ENCODE measurements at places on chromosomes 13 and 19.

DNA sequence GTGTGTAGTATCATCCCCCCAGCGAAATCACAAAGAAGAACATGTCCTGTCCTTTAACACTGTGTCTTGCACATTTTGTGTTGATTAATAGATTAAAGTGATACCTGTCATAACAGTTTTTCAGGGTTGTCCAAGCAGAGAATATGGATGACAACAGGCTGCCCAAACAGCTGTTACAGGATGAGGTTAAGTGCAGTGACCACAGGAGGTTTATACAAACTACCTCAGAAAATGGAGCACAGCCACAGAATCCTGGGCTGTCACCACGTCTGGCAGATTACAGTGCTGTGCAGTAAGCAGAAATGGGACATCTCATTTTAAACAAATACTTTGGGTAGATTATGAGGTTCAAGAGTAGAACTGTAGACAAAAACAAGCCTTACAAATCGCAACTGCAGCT, 575.6 kb downstream of the DCT start:
- no peak for DNase-seq

GRCh38 chr13:60850526-60850925, 453.5 kb downstream of the TDRD3 start:
- DNase-seq = no peak

- DNase-seq = no peak
These were observed 133.6 kb upstream of the MYO16 start for GRCh38 chr13:108495646-108496361.

DNA sequence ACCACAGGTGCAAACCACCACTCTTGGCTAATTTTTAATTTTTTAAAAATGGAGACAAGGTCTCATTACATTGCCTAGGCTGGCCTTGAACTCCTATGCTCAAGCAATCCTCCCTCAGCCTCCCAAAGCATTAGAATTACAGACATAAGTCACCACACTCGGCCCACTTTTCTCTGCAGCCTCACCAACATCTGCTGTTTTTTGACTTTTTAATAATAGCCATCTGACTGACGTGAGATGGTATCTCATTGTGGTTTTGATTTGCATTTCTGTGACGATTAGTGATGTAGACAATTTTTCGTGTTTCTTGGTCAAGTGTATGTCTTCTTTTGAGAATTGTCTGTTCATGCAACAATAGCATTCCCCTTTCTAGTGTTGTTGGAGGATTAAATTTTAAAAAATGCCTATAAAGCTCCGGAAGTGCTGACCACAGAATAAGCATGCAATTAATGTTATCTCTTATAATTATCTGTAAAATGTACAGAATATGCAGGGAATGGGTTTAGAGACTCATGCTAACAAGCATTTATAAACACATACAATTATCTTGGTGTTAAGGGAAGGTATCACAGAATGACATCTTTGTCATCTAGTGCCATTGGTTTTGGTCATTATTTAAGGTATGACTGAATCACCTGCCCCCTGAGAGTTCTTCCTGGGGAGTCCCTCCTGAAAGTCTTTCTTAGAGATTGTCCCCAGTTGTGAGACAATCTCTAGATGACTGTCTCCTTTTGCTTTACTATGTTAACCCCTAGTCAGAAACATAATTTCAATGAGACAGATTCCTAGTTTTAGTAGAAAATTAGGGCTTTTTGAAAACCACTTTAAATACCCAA, 118.5 kb upstream of the SERTM1 start:
- no peak for DNase-seq

DNA sequence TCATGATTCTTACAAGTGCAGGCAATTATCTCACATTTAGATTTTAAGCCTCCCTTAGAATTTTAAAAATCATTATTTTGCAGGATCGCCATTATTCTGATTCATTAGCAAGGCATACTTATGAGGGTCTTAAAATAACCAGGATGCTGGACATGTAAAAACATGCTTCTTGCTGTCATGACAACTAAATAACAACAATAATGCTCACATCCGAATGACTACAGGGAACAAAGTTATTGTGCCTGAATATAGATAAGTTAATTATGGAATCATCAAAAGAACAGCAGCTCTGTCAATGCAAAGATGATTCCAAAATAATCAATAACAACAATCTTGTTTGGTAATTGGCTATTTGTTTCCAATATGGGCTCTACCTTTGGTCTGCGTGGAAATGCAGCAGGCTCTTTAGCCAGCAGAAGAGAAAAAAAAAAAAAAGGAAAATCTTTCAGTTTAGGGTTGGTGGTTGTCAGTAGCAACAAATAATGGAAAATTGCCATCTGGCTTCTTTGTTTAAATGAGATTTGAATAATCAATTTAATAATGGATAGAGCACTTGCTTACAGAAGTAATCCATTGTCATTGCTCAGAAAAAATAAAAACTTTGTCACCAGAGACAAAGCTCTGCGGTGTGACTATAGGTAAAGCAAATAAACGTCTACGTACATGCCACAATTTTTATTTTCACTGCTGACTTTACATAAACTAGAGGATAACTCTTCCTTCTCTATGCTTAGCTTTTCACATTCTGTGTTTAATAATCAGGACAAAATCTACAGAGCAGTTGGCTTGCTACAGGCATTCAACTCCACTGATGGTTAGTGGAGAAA, 468.9 kb upstream of the TSHZ3 start:
- no peak for DNase-seq

- DNase-seq = no peak
These were observed 60.1 kb downstream of the RNASEH2B start for GRCh38 chr13:50969691-50970090.

DNA sequence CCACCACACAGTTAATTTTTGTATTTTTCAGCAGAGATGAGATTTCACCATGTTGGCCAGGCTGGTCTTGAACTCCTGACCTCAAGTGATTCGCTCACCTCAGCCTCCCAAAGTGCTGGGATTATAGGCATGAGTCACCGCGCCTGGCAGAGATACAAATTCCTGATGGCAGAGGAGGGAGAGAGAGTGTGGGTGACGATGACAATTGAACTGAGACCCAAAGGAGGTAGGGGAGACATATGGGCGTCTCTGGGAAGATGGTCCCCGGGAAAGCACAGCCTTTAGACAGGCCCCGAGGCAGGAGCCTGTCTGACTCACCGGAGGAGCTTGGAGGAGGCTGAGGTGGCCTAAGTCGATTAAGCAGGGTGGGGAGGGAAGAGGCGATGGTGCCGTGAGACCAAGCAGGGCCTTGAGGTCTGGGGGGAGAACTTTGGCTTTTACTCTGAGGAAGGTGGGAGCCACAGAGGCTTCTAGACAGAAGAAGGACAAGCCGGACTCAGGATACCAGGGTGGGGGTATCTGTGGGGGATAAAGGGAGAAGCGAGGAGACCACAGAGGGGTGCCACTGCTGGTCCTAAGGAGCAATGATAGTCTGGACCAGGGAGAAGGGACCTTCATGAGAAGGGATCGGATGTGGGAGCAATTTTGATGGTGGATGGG, 38.2 kb downstream of the ARRDC2 start:
- DNase-seq = no peak

- DNase-seq = peak; percentile 95
These were observed 19.2 kb downstream of the SBNO2 start for GRCh38 chr19:1154731-1155351.

GRCh38 chr13:31772231-31772630, 32.9 kb downstream of the RXFP2 start:
- DNase-seq = no peak

DNA sequence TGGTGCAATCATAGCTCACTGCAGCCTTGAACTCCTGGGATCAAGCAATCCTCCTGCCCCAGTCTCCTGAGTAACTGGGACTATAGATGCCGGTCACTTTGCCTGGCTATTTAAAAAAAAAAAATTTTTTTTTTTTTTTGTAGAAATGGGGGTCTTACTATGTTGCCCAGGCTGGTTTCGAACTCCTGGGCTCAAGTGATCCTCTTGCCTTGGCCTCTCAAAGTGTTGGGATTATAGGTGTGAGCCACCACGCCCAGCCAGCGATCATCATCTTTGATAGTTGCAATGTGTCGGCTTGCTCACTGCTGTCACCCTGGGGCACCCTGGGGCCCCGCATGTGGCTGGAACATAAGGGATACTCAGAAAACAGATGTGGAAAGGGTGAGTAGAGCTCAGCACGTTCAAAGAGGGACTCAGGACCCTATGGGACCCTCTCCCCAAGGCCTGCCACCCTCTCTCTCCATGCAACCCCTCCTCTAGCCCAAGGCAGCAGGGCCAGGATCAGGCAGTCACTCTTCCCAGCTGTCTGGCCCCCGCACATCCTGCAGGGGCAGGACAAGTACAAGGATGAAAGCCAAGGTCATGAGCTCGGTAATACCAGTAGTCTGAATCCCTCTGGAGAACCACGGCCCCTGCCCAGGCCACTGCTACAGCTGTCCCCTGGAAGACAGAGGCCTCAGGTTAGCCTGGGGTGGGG, 6.5 kb upstream of the CCL25 start:
- DNase-seq = no peak

GRCh38 chr13:51811046-51811445, 7.1 kb upstream of the DHRS12 start:
- DNase-seq = no peak

- DNase-seq = peak; percentile 90
These were observed 1.0 kb upstream of the TYROBP start for GRCh38 chr19:35908973-35909683.

DNA sequence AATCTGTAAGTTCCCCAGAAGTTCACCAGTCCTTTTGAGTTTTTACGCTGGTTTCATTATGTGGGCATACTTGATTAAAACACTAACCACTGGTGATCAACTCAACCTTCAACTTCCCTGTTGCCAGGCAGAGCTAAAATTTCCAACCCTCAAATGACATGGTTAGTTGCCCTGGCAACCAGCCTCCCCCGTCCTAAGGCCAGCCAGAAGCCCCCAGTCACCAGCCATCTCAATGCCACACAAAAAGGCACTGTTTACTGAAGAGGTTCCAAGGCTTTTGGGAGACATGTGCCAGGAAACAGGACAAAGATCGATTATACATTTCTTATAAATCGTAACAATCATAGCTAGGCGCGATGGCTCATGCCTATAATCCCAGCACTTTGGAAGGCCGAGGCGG, 1.6 kb downstream of the ZNF649 start:
- DNase-seq = no peak

DNA sequence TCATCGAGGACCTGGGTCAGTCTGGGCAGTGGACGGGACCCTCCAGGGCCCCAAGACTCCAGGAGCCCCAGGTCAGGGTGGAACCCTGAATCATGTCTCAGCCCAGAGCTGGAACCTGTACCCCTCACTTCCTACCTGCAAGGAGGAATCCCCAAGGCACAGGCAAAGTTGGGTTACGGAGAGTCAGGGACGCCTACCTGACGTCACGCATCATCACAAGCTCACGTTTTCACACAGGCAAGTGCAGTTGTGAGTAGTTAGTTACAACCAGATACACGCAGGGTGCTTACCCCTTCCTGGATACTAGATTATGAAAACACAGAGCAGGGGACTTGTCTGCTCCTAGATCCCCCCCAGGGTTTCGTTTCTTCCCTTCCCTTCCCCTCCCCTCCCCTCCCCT, 1.9 kb downstream of the RETN start:
- no peak for DNase-seq

GRCh38 chr19:31641591-31641990, 292.4 kb upstream of the TSHZ3 start:
- no peak for DNase-seq

GRCh38 chr19:12937093-12937926, 1.1 kb upstream of the CALR start:
- DNase-seq = no peak

DNA sequence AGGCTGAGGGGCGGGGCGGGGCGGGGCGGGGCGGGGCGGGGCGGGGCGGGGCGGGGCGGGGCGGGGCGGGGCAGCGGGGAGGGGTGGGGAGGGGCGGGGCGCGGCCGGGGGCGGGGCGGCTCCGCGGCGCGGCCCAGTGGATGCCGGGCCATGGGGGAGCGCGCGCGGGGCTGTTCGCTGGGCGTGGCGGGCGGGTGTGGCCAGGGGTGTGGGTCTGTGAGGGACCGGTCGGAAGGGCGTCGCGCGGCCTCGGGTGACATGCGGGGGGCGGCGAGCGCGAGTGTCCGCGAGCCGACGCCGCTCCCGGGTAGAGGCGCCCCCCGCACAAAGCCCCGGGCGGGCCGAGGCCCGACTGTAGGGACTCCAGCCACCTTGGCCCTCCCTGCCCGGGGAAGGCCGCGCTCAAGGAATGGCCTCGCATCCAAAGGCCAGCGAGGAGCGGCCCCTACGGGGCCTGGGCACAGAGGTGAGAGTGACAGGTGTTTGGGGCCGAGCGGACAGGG, at the start of gene ZFP28:
TSS of gene ZFP28 (plus strand) at position 188 of the 503 bp plus-strand sequence. CDS start at position 259, 71 bp downstream.
- DNase-seq = peak; percentile 73

- peak; percentile 96 for DNase-seq
These were observed at the start of gene PLA2G4C for GRCh38 chr19:48110350-48110966. Gene PLA2G4C (minus strand): TSS chr19:48110817. CDS start chr19:48106529, 4,288 bp downstream.

GRCh38 chr19:13588957-13589833, 82.9 kb upstream of the CACNA1A start:
- peak; percentile 77 for DNase-seq

Measured in tibial artery (tissue), 4 donors.